Cardiac muscle cell (in vitro differentiated cells and primary cell): ENCODE measurements at places on chromosomes 1 and 21. TPM values are rescaled to one million over a fixed set of nuclear protein-coding genes. Genes with fewer than 3 reads are reported as not detected.

IL24 gene
- total RNA-seq: not detected in 2 replicates

DPYD gene
- total RNA-seq: 1.3 and 2.0 TPM in 2 replicates

ATP6V1G3 gene
- not detected in 2 replicates for total RNA-seq

MTARC1 gene
- 4.5 and 5.5 TPM in 2 replicates for total RNA-seq

CDK11B gene
- 16.8 and 22.2 TPM in 2 replicates for total RNA-seq

CD101 gene
- total RNA-seq: 0.56 and 0.92 TPM in 2 replicates

FMO2 gene
- total RNA-seq: not detected in 2 replicates

KRTAP13-2 gene
- total RNA-seq: not detected in 2 replicates

DNA sequence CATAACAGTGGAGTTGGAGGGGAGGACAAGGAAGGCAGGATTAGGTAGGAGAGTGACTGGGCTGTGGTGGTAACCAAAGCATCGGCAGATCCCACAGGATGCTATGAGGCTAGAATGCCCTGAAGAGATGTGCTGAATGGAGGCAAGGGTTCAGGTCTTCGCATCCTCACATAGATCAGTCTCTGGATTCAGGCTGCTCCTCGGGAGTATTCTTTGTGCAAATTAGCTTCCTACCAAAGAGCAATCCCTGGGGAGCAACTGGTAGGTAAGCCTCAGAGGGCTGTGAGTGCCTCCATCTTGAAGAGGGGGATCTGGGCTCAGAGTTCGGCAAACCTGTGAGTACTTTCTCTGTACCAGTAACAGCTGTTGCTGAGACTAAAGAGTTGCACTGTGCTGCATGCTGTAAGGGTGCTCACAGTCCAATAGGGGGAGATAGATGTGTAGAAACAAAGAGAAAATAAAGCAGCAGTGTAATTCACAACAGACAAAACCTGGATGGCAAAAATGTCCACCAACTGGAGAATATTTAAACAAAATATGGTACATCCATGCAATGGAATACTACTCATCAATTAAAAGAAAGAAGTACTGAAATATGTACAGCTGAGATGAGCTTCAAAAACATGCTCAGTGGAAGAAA lies 322.4 kb upstream of the DEPDC1 start:
- peak; percentile 51 for DNase-seq

- DNase-seq: no peak
Measured at GRCh38 chr1:4694492-4694891, 40.1 kb downstream of the AJAP1 start.

- no peak for DNase-seq
Measured at GRCh38 chr1:224264321-224264720, 65.7 kb downstream of the NVL start.

DNA sequence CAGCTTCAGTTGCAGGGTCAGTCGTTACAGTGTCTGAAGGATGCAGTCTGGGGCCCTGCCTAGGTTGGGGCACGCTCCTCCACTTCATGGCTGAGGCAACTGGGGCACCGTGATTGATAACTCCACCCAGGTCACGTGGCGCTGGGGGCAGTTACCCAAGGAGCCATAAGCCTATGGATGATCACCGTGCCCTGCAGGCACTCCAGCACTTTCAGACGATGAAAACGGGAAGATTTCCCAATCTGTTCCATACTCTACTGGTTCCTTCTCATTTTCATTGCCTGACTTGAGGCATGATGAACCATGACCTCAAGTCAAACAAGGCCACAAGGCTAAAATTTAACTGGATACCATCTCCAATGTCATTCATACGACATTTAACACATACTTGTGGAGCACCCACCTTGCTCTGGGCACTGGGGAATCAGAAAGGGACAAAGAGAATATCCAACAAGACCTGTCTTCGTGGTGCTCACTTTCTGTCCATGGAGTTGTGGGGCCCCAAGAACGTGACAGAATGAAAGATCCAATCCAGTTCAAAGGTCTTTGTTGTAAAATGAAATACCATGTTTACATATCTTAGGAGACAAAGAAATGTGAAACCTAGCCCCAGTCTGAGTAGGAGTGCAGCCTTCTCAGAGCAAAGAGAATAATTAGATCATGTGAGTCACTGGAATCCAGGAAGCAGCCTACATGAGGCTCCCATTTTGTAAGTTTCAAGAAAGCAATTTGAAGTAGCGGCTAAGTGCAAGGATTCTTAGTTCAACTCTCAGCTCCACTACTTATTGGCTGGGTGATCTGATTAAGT lies 39.4 kb upstream of the SPOCD1 start:
- DNase-seq: peak; percentile 43

DNA sequence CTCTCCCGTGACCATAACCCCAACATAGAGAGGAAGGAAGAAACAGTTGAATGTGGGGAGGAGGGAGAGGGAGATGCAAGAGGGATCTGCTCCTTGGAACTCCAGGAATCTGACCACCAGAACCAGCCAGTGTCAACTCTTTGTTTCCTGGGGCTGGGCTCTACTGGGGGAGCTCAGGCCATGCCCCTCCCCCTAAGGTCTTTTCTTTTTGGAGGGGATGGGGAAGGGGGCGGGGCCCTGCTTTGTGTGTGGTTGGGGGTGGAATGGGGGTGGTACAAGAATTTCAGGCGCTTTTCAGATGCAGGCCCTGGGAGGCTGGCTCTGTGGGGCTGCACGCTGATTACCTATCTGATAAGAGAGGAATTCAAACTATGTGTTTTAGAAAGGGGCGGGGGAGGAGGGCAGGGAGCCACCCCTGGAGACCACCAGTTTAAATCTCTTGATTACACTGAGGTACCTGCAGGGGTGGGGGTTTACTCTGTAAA lies 8.3 kb downstream of the LIN28A start:
- DNase-seq: peak; percentile 17

- no peak for DNase-seq
Measured at GRCh38 chr1:212920246-212920645, 30.1 kb upstream of the VASH2 start.

DNA sequence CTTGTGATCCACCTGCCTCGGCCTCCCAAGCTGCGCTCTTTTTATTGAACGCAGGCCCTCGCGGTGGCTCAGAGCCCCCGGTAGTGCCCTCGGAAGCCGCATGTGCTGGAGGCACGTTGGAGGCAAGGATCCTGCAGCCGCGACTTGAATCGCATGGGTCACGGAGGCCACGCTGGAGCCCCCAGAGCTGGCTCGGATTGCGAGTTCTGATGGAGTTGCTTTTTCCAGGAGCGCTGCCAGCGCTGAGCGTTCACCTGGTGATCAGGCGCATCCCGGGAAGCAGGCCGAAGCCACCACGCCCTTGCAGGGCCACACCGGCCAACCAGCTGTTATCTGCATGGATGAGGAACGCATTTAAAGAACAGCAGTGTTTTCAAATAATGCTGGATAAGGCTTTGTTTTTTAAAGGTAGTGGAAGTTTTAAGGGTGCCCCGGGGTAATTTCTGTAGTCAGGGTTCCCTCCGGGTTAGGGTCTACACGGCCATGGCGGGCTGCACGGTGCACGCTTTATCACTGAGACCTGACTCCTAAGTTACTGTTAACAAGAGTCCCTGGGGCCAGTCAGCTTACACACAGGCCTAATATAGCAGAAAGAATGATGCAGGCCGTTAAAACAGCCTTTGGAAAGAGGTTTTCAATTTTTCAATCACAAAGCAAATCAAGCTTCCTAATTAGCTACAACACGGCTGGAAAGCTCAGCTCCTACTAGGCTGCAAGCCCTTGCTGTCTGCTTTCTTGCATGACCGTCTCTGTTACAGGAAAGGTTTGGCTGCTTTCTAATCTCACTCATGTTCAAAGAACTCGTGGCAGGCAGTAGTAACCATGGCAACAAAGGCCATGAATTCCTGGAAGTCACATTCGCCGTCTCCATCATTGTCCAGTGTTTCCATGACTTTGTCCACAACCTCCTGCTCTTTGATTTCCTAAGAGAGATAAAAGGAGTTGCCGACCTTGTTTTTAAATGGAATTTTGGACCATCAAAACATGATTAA lies 6.0 kb downstream of the S100B start:
- DNase-seq: peak; percentile 93
